ENCODE measurements at places on chromosomes 5 and 9. TPM values are rescaled to one million over a fixed set of nuclear protein-coding genes. Genes with fewer than 3 reads are reported as not detected.

DNA sequence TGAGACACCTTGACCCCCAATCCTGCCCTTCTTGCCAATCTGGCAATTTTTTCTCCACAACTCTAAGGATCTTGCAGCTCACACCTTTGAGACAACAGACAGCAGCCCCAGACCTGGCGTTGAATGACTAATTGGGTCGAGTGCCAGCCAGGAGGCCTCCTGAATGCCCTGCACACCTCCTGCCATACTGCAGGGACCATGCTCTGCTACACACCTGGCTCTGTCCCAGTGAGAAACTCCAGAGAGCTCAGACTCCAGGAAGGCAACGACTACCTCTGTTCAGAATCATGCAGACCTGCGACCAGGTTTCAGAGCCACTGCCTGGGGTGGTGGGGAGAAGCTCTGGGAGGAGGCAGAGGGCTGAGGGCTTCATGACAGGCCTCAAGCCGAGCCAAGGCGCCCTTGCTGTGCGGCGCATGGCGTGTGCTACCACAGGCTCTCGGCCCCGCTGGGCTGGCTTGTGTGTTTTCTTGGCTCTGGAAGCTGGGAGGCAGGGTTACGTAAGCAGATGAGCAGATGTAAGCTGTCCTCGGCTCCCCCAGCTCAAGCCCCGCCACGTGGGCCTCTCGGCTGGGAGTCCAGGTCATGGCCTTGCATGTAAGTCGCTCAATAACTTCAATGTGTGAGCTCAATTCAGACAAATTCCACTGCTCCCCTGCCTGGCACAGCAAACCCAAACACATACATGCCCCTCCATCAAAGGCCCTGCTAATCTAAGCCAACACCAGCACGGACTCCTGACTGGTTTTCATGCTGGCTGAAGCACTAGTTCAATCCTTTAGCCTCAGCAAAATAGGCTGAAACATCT lies 27.5 kb downstream of the B4GALT1 start:
- H3K36me3 ChIP-seq: peaks cover 17% of the 10 kb centered on the region
- H3K27ac ChIP-seq: peak overlapping the region; percentile 31
- H3K4me1 ChIP-seq: peaks cover 87% of the 10 kb centered on the region
- no peaks in the 10 kb centered on the region for H3K27me3 ChIP-seq
- no peak for DNase-seq
- no peak overlapping the region for H3K4me3 ChIP-seq

HK3 gene
- total RNA-seq: not detected

DNA sequence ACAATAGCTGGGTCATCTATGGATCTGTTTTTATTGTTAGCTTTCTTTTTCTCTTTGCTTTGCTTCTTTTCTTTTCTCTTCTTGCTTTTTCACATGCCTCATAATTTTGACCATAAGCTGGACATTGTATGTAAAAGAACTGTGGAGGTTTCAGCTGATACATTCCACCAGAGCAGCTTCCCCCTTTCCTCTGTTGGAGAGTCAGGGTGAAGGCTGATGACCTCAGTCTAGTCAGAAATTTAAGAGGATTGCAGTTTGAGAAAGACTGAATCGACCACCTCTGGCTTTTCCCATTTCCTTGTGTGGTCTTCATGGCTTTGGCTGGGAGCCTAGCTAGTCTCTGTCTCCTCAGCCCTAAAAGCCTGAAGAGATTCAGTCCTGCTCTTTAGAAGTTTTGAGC lies 42.0 kb downstream of the KCNIP1 start:
- no peak for DNase-seq
- peaks cover 15% of the 10 kb centered on the region for H3K27me3 ChIP-seq
- no peak overlapping the region for H3K27ac ChIP-seq
- no peaks in the 10 kb centered on the region for H3K4me1 ChIP-seq

CCNI2 gene
- 9.5 TPM for total RNA-seq

FOXD4L6 gene
- not detected for total RNA-seq

GRCh38 chr9:100499866-100500265 lies 26.9 kb downstream of the TMEFF1 start:
- H3K36me3 ChIP-seq: no peaks in the 10 kb centered on the region
- no peak overlapping the region for H3K27ac ChIP-seq
- H3K4me1 ChIP-seq: no peaks in the 10 kb centered on the region
- no peak overlapping the region for H3K4me3 ChIP-seq
- H3K27me3 ChIP-seq: no peaks in the 10 kb centered on the region

DNA sequence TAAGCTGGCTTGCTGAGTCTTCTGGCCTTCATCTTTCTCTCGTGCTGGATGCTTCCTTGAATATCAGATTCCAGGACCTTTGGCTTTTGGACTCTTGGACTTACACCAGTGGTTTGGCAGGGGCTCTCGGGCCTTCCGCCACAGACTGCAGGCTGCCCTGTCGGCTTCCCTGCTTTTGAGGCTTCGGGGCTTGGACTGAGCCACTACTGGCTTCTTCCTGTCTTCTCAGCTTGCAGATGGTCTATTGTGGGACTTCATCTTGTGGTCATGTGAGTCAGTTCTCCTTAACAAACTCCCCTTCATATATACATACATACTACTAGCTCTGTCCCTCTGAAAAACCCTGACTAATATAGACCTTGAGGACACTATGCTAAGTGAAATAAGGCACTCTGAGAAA lies 78.3 kb upstream of the SSBP2 start:
- peaks cover 5% of the 10 kb centered on the region for H3K4me1 ChIP-seq
- no peak overlapping the region for H3K4me3 ChIP-seq
- H3K27ac ChIP-seq: no peak overlapping the region
- H3K36me3 ChIP-seq: no peaks in the 10 kb centered on the region
- DNase-seq: no peak

DNA sequence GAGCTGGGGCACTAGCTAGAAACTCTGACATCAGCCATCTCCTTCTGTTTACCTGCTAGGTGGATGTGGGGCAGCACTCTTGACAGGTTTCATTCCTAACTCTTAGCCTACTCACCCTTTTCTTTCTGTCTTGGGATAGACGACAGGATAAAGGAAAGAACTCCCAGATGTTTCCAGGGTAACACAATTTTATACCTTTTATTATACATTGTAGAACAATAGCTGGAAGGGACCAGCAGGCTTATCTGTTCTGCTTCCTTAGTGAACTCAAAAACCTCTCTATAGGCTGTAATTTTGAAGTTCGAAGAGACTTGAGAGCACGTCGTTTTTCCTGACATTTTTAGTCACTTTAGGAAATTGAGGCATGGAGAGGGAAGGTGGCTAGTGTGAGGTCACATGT lies 13.2 kb downstream of the SPTAN1 start:
- no peaks in the 10 kb centered on the region for H3K27me3 ChIP-seq
- no peak overlapping the region for H3K27ac ChIP-seq
- no peak overlapping the region for H3K4me3 ChIP-seq
- no peak for DNase-seq

GRCh38 chr5:10330511-10331230 lies 22.8 kb upstream of the MARCHF6 start:
- no peaks in the 10 kb centered on the region for H3K36me3 ChIP-seq
- H3K4me1 ChIP-seq: peaks cover 15% of the 10 kb centered on the region
- H3K27me3 ChIP-seq: peaks cover 51% of the 10 kb centered on the region
- no peak for DNase-seq

GRCh38 chr5:33702867-33703266 lies 188.9 kb downstream of the ADAMTS12 start:
- H3K4me3 ChIP-seq: no peak overlapping the region
- no peak overlapping the region for H3K27ac ChIP-seq
- H3K4me1 ChIP-seq: no peaks in the 10 kb centered on the region
- H3K27me3 ChIP-seq: no peaks in the 10 kb centered on the region
- DNase-seq: no peak
- H3K36me3 ChIP-seq: no peaks in the 10 kb centered on the region

COX7C gene
- 460 TPM for total RNA-seq

DNA sequence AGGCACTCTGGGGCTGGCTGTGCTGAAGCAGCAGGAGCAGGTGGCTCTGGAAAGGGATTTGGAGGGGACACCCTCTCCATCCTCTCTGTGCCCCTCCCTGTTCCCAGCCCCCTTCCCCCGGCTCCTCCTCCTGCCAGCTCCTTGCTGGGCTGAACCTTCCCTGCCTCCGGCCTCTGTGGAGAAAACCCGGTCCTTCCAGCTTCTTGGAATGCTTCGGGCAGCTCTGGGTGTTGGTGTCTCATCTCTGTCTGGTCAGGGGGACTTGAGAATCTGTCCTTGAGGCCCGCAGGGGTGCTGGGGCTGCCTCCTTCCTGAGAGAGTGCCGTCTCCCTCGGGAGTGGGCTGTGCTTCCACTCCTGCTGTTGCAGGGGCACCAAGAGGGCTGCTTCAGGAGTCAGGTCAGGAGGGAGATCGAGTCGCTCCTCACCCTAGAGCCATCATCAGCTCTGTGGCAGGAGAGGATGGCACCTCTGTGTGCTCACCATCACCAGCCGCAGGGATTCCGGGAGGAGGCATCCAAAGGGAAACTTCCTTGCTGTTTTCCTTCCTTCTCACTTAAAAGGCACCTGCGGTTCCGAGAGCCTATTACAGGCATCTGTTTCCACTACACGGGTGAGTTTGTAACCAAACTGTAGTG lies 30.6 kb downstream of the NDUFS6 start:
- H3K36me3 ChIP-seq: no peaks in the 10 kb centered on the region
- H3K4me1 ChIP-seq: no peaks in the 10 kb centered on the region
- no peaks in the 10 kb centered on the region for H3K27me3 ChIP-seq
- no peak overlapping the region for H3K27ac ChIP-seq
- no peak overlapping the region for H3K4me3 ChIP-seq

DNA sequence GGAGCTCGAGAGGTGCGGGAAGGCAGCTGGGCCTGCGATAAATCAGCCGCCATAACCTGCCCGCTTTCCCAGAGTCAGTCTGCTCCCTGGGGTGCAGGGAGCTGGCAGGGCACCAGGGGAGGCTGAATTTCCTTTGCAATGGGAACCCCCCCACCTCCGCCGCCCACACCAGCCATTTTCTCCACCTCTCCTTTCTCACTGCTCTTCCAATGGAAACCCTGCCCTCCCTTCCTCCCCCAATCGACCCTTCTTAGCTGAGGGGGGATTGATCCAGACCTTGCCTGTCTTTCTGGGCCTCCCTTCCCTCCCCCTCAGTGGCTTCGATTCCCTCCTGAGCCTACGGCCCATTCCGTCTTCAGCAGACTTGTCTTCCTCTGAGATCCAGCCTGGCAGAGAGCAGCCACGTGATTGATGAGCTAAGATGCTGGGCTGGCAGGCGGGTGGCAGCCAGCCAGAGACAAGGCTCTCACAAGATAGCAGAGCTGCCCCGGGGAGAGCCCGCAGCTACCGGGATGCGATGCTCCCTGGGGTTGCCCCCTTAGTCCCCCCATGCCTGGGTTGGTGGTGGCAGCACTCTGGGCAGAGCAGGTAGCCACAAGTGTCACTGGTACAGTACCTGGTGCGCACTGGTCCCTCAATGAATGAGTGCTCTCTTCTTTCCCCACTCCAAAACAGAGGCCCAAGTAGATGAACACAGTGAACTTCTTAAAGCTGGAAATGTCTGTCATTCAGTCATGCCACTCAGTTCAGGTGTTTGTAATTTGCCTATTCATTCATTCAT lies 53.7 kb upstream of the FABP6 start:
- H3K4me1 ChIP-seq: no peaks in the 10 kb centered on the region
- no peak overlapping the region for H3K27ac ChIP-seq
- H3K36me3 ChIP-seq: no peaks in the 10 kb centered on the region
- H3K4me3 ChIP-seq: no peak overlapping the region
- no peaks in the 10 kb centered on the region for H3K27me3 ChIP-seq
- no peak for DNase-seq

- H3K4me1 ChIP-seq: no peaks in the 10 kb centered on the region
- DNase-seq: no peak
These were observed 166.1 kb downstream of the MARCHF11 start for GRCh38 chr5:16013334-16014065.

GRCh38 chr5:148398698-148399121 lies 15.0 kb downstream of the FBXO38 start:
- H3K4me3 ChIP-seq: no peak overlapping the region
- H3K27ac ChIP-seq: no peak overlapping the region
- H3K27me3 ChIP-seq: no peaks in the 10 kb centered on the region

- no peak overlapping the region for H3K27ac ChIP-seq
- H3K4me3 ChIP-seq: no peak overlapping the region
- no peaks in the 10 kb centered on the region for H3K27me3 ChIP-seq
- H3K36me3 ChIP-seq: no peaks in the 10 kb centered on the region
- DNase-seq: no peak
These were observed 480.0 kb upstream of the C9orf72 start for GRCh38 chr9:28053096-28053777.

SLC6A18 gene
- total RNA-seq: not detected

DNA sequence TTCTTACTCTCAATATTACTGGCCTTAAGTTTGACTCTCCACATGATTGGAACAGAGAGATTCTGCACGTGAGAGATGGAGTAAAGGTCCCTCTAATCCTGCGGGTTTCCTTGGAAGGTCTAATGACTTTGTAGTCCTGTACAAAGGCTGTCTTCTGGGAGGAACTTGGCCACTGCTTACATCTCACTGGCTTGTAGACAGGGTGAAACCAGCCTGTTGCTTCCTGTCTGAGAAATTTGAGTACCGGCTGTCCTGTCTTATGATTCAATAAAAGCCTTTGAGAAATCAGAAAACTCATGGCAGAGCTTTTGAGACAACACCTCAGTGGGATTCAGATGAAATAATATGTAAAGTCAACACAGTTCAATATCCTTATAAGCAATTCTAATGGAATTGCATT lies 43.0 kb downstream of the IL31RA start:
- H3K27ac ChIP-seq: no peak overlapping the region
- H3K4me1 ChIP-seq: peaks cover 16% of the 10 kb centered on the region
- H3K4me3 ChIP-seq: no peak overlapping the region
- H3K36me3 ChIP-seq: no peaks in the 10 kb centered on the region

DNA sequence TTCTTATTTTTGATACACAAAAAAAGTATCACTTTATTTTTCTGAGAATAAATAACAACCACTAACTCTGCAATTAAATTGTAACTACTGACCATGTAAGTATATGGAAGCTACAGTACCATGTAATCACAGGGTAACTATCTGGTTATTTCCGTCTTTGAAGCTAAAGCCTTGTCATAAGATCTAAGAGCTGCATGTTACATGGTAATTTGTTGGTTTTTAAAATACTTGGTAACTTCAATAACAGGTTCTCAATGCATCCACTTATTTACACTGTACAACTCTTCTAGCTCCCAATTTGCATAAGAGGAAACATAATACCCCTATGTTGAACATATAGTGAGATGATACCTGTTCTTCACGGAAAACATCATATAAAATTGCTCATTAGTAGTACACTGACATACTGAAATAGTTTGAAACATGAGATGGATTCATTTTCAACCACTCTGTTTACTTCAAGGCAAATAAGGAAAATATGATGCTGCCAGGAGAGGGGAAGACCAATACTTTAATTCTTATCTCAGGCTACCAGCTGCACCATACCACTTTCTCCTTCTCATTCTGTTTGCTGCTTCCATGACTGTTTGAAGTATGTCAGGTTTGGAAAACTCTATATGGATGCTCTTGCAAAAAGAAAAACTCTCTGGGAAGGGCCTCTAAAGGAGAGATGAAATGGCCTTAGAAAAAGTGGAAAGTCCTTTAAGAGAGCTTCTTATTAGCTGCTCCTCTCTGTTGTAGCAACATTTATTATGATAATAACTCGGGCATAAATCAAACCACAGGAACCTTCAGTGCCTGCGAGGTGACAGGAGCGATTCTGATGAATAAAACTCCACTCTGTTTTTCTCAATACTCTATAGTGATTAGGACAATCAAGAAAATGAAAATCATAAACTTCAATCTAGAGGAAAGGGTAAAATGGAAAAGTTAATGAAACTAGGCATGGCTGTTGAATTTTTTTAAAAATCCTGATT lies 150.2 kb downstream of the KIAA0825 start:
- no peaks in the 10 kb centered on the region for H3K27me3 ChIP-seq
- H3K27ac ChIP-seq: no peak overlapping the region
- H3K4me1 ChIP-seq: no peaks in the 10 kb centered on the region
- no peak overlapping the region for H3K4me3 ChIP-seq
- DNase-seq: no peak
